ENCODE measurements at places on chromosomes 11 and 22. TPM values are rescaled to one million over a fixed set of nuclear protein-coding genes. Genes with fewer than 3 reads are reported as not detected.

DNA sequence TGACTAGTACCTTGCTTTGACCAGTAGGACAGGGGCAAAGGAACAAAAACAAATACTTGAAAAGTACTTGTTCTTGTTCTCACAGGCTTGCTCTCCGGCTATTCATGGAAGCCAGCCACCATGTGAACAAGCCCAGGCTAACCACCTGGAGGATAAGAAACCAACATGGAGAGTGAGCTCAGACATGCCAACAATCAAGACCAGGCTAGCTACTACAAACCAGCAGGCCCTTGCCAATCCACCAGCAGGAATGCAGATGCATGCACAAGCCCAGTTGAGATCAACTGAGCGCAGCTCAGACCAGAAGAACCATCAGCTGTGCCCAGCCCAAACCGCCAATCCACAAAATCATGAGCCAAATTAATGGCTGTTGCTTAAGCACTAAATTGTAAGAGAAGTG lies 180.1 kb upstream of the ISX start:
- DNase-seq = no peak

- DNase-seq = no peak
Observed at GRCh38 chr22:42884616-42885375, 27.7 kb upstream of the ARFGAP3 start.

- DNase-seq = no peak
Observed at GRCh38 chr11:134072844-134073243, 4.0 kb downstream of the JAM3 start.

DNA sequence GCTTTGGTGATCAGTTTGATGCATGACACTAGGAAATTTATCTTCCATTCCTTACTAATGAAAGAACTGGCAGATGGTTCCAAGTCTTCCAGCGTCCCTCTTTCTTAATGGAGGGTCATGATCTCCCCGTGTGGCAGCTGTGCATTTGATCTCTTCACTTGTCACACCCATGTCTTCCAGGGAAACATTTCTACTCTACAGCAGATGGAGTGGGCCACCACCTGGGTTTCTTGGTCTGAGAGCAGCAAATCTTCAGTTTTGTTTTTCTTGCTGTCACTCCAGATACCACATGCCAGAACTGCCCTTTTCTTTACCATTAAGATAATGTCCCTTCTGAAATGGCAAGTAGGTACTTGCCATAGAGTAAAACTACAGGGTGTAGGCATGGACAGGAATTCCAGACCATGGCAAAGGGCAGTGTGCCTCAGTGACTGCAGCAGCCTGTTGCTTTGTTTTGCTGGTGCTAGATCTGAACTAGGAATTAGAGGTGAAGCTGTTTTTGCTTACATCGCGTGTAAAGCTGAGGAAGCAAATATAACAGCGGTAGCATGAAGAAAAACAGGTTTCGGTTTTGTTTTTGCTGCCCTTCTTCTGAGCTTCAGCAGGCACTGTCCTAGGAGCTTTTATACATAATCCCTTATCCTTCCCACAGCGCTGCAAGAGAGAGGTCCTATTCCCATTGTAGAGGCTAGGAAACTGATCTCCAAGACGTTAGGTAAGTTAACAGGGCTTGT lies 20.7 kb upstream of the C11orf96 start:
- no peak for DNase-seq

Gene PYGM
- 4.7 TPM for total RNA-seq

Gene C11orf91
- 0.54 TPM for total RNA-seq

Gene VSIG2
- total RNA-seq = 0.65 TPM

All from CD8-positive, alpha-beta T cell (primary cell).